Activated CD8-positive, alpha-beta memory T cell treated with anti-CD3 and anti-CD28 coated beads, Interleukin-2, amount 50 U/mL, for 4 hours (primary cell): ENCODE measurements at places on chromosomes 5 and 9.

DNA sequence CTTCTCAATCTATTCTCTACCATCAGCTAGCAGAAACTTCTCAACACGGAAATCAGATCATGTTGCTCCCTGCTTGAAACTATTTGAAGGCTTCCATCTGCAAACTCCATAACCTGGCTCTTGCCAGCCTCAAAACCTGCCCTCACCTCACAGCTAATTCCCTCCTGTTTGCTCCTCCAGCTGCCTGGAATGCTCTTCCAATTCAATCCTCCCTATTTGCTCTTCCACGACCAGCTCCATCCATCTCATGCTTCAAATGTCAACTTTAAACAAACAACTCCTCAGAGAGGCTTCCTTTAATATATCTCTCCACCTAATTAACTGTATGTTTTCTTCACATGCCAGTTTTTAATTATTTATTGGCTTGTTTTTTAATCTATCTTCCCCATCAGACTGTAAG, 1.5 kb downstream of the PLAA start:
- no peak for DNase-seq

GRCh38 chr9:134861595-134862334, 18.8 kb upstream of the FCN2 start:
- DNase-seq, result peak; percentile 6

- DNase-seq, result no peak
These were observed 221.6 kb downstream of the MAT2B start for GRCh38 chr5:163727028-163727427.

DNA sequence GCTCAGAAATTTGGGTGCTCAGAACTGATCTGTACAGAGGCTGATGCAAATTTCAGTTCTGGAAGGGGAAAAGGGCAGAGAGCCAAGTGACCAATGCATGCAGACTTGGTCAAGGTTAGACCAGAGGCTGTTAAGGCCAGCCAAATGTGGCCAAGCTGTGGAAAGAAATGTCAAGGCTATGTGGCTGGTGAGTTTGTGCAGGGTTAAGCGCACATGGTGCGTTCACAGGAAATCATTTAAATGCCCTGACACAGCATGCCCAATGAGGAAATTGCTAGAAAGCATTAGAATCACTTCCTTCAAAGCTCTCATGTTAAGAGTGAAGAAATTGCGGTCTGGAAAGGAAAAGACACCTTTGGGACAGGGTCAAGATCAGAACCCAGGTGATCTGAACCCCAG, 58.0 kb downstream of the PTPN3 start:
- DNase-seq, result no peak

DNA sequence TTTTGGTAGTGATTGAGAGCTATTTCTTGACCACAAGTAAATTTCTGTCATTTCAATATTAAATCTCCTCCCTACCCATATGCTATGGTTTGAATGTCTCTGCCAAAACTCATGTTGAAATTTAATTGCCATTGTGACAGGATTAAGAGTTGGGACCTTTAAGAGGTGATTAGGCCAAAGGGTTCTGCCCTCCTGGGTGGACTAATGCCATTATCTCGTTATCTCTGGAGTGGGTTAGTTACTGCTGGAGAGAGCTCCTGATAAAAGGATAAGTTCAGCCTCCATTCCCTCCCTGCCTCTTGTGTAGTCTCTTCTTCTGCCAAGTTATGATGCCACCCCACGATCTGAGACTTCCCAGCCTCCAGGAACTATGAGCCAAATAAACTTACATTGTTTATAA, 3.6 kb upstream of the DRD1 start:
- DNase-seq, result no peak

DNA sequence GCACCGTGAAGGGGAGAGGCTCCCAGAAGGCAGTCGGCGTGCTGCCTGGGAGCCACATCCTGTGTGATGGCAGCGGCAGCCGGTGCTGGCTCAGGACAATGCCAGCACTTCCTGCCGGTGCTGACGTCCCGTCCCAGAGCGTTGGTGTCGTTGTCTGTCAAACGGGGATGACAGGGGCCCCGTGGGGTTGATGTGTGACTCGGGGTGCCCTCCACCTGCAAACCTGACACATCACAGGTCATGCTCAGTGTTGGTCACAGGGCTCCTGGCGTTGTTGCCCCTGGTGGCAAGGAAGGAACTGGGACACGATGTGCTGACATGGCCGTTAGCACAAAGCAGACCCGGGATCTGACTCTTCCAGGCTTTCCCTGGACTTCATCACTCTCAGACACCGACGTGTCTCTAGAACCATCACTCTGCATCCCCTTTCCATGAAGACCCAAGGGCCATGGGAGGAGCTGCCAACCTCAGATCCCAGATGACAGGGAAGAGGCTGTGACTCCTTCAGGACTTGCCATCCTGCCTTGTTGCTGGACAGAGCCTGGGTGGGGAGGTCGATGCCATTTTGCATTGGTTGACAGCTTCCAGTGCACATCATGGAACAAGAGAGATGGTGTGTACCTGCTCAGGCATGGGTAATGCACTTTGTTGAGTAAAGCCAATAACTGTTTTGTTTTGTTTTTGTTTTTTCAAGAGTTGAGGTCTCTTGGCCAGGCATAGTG, 21.5 kb downstream of the PLPP7 start:
- peak; percentile 53 for DNase-seq

DNA sequence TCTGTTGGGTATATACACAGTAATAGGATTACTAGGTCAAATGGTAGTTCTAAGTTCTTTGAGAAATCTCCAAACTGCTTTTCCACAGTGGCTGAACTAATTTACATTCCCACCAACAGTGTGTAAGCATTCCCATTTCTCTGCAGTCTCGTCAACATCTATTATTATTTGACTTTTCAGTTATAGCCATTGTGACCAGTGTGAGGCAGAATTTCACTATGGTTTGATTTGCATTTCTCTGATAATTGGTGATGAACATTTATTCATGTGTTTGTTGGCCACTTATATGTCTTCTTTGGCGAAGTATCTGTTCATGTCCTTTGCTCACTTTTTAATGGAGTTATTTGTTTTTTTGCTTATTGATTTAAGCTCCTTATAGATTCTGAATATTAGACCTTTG, 596.2 kb upstream of the DAB2 start:
- no peak for DNase-seq

GRCh38 chr9:108845507-108845906, 10.3 kb downstream of the ACTL7B start:
- no peak for DNase-seq

DNA sequence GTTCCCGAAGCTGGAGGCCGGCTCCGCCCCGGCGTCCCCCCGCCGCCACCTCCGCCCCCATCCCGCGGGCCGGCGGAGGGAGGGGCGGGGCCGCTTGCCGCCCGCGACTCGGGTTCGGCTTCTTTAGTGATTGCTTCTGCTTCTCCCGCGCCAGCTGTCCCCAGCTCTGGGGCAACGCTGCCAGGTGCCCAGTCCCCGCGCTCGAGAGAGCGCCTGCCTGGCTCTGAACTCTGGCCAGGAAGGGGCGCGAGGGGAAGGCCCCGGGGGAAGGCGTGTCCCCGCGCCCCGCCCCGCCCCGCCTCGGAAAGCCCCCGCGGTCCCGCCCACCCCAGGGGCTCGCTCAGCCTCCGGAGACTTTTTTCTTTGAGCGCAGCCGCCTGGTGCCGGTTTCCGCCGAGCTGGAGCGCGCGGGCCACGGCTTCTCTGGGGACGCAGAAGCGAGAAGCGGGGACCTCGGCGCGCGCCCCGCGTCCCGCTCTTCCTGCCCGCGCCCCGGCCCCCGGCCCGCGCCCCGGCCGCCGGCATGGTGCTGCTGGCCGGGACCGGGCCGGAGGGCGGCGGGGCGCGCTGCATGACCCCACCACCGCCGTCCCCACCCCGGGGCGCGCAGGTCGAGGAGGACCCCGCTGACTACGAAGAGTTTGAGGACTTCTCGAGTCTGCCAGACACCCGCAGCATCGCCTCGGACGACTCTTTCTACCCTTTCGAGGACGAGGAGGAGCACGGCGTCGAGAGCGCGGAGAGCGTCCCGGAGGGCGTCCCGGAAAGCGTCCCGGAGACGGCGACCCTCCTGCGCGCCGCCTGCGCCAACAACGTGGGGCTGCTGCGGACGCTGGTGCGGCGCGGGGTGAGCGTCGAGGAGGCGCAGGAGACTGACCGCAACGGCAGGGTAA, at the start of gene ANKRD33B:
Gene ANKRD33B, plus strand, starts transcription at position 126 of the 893 bp plus-strand sequence. Its CDS starts 398 bp downstream, at position 524.
- peak; percentile 78 for DNase-seq

DNA sequence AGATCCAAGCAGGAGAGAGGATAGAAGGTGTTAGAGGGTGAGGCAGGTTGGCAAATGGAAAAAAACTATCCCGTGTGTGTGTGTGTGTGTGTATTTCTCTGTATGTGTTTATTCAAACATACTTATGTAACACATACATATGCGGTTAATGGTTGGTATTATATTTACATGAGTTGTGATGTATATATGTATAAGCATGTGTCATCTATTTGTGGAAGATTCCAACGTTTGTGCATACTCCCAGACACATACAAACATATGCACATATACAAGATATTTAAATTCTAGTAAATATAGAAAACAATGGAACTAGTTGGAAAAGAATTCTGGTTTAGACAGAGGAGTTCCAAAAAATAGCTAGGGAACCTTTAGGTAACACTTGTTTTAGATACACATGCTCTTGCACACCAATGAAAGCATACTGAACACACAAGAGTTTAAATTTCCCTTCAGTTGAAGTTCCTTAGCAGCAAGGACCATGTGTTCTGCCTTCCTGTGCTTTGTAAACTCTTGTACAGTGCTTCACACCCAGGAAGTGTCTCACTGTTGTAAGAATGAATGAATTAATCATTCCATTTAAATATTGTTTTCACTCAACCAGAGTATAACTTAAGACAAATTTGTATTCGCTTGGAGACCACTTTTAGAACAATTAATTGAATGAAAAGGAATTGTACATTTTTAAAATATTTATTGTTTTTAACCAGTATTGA, 257.8 kb downstream of the FER start:
- DNase-seq, result no peak

DNA sequence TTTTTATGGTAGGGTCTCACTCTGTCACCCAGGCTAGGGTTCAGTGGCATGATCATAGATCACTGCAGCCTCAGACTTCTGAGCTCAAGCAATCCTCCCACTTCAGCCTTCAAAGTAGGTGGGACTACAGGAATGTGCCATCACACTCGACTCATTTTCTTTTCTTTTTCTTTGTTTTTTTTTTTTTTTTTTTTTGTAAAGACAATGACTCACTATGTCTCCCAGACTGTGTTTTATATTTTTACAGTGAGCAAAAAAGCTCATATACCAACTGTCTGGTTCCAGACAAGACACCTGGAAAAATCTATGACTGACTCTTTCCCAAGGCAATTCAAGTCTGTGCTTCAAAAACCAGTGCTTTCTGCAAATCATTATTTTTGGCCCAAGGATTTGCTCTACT, 10.8 kb upstream of the FOXD1 start:
- no peak for DNase-seq

DNA sequence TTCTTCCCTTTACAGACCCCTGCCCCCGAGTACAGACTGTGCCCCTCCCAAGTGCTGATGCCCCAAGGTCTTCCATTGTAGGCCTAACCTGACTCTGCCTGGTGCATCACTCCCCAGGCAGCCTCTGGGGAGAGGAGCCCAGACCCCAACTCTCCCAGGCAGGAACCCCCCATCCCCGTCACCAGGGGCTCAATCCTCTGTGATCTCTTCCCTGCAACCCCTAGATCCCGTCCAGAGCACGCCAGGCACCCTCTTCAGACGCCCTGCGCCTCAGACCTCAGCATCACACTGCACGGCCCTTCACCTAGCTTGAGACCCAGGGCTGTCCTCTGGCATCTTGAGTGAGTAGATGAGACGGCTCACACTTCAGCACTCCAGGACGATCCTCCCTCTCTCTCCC, 6.4 kb upstream of the EGR1 start:
- no peak for DNase-seq

DNA sequence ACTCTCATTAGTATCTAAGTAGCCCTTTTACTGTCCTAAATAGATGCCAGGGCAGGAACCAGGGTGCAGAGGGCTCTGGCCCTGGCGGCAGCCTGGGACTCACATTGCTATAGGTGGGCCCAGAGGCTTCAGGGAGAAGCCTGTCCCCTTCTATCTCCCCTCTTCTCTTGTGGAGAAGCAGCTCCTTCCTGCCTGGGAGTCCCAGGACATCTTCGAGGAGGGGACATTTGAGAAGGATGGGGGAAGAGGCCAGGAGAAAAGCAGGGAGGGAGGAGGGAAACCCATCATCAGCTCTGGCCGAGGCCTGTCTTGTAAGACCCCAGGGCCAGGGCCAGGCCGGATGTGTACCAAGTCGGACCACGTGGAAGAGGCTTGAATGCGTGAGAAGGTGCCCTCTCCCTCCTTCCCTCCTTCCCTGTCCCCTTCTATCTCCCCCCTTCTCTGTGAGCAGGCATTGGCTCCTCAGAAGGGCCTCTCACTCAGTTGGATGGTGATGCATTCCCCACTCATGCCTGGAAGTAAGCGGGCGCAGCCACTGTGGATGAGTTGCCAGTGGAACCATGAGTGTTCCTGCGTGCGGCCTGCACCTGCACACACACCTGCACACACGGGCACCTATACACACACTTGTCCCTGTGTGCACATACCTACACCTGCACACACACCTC, 20.7 kb upstream of the LPCAT1 start:
- DNase-seq, result no peak

DNA sequence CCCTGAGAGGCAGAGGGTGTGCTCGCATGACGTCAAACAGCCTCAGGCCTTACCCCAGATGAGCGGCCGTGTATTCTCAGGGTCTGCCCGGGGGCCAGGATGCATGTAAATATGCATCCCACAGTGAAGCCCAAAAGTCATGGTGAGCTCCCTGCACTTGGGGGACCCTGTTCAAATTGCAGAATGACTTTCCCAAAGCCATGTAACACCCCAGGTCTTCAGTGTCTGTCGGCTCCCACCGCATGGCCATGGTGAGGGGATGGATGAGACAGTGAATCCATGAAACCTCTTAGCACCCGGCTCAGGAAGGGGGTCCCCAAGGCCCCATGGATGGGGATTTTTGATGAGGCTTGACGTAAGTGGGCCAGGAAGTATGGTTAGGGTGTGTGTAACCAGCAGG, 9.3 kb upstream of the COL5A1 start:
- DNase-seq, result peak; percentile 1

DNA sequence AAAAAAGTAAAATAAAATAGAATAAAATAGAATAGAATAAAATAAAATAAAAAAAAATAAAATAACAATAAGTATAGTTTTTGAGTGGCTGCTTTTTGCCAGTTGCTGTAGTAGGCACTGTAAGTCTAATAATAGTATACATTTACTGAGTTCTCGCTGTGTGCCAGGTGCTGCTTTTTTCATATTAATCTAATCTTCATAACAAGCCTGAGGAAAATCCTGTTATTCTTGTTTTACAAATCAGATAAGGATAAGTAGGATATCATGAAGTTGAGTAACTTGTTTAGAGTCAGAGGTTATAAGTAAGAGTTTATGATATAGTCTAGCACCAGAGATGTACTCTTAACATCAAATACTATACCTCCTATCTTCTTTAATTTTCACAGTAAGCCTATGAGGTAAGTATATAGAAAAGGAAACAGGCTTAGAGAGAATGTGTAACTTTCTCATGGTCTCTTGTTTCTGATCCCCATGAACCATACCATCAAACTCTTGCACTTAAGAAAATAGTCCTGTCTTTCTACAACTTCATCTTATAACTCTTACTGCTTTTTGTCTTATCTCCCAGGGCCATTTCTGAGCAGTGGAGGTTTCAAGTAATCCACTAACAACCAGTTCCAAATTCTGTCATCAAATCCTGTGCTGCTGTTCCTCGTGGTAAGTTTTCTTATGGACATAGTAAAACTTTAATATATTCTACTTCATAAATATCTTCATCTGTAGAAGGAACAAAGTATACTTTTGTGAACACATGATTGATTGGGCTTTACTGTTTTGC, 18.7 kb downstream of the RMI1 start:
- no peak for DNase-seq

- no peak for DNase-seq
These were observed 333.7 kb downstream of the CWC27 start for GRCh38 chr5:65102371-65102975.

- no peak for DNase-seq
These were observed 193.1 kb downstream of the SLC12A2 start for GRCh38 chr5:128276537-128277216.
